ENCODE measurements at places on chromosomes 2 and 18.

GRCh38 chr2:190382851-190383250 is 25.3 kb upstream of the MFSD6 start:
- H3K36me3 ChIP-seq, result no peaks in the 10 kb centered on the region
- H3K4me1 ChIP-seq, result peaks cover 4% of the 10 kb centered on the region
- H3K4me3 ChIP-seq, result no peak overlapping the region
- no peak overlapping the region for H3K27ac ChIP-seq

GRCh38 chr2:237624565-237624964 is 2.8 kb upstream of the LRRFIP1 start:
- no peaks in the 10 kb centered on the region for H3K4me1 ChIP-seq
- no peak overlapping the region for H3K27ac ChIP-seq
- peaks cover 13% of the 10 kb centered on the region for H3K27me3 ChIP-seq
- no peaks in the 10 kb centered on the region for H3K36me3 ChIP-seq

DNA sequence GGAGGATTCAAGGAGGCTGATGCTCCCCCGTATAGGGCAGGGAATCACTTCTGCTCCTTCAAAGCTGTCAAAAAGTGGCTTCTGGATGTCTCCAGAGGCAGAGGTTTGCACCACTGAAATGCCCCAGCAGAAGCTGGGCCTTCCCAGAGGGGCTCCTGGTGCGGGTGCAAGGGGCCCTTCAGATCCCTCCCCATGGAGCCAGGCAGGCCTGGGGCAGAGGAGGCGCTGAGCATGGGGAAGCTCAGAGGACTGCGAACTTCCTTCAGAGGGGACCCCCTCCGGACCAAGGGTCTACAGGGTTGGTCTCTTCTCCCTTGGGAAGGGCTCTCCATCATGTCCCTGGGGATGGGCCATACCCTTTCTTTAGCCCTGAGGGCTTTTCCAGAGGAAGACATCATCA is 341.2 kb downstream of the DYSF start:
- no peak overlapping the region for H3K27ac ChIP-seq
- no peaks in the 10 kb centered on the region for H3K4me1 ChIP-seq
- no peak overlapping the region for H3K4me3 ChIP-seq

DNA sequence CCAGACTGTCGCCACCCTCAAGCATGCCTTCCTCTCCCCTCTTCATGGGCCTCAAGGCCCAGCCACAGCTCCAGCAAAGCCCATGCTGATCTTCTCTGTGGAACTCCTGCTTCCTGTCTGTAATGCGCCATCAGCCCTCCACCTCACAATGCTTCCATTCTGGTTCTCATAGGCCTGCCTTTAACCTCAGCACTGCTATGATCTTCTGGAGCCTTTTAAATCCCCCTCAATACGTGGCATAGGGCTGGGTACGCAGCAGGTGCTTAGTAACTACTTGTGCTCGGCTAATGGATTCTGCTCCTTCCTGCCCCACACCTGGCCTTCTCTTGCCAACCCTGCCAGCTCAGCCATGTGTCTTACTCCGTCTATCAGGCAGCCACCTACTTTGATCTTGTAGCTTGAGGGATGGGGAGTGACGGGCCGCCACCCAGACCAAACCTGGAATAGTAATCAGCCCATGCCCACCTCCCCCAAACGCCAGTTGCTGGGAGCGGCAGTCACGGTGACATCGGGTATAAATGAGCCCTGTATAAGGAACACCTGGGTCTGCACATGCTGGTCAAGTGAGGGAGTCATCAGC is 106.7 kb upstream of the MCFD2 start:
- H3K27ac ChIP-seq, result peak overlapping the region; percentile 28
- ATAC-seq, result no peak
- H3K27me3 ChIP-seq, result no peaks in the 10 kb centered on the region
- peaks cover 89% of the 10 kb centered on the region for H3K36me3 ChIP-seq

- H3K27ac ChIP-seq, result no peak overlapping the region
- ATAC-seq, result no peak
- H3K4me3 ChIP-seq, result no peak overlapping the region
- H3K36me3 ChIP-seq, result no peaks in the 10 kb centered on the region
- no peaks in the 10 kb centered on the region for H3K4me1 ChIP-seq
Measured at GRCh38 chr18:59765343-59765742, 68.1 kb upstream of the CCBE1 start.

DNA sequence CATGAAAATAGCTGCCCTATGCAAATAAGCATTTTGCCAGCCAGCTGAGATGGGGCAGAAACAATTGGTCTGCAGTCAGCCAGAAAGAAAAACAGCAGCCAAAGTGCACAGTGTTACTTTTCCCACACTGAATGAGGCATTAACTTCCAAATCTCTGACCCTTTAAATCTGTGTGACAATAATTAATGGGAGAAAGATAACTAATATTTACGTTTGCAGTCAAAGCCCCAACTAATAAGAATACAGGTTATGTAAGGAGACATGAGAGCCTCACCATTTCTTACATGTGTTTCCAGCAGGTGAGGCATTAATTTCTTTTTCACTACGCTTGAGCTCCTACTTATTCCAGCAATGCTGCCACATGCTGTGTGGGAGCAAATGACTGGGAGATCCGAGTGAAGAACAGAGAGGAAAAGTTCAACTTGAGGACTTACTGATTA is 339.0 kb downstream of the SATB2 start:
- H3K27me3 ChIP-seq, result no peaks in the 10 kb centered on the region
- no peak for ATAC-seq
- no peak overlapping the region for H3K27ac ChIP-seq
- no peaks in the 10 kb centered on the region for H3K4me1 ChIP-seq
- no peaks in the 10 kb centered on the region for H3K36me3 ChIP-seq

DNA sequence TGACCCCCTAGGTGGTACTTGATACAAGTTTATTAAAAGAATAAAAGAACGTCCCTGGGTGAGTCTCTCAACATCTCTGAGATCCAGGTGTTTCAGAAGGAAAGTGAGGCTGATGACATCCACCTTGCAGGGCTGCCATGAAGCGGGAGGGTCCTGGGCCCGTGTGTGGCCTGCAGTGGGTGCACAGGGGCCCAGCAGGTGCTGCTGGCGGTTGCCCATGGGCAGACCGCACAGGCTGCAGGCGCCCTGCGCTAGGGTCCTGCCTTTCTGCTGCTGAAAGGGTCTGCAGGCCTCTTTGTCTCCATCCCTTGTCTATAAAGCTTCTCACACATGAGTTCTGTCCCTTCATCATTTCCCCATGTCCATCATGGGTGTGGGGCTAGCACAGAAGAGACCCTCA is 247.0 kb downstream of the TFCP2L1 start:
- no peak overlapping the region for H3K27ac ChIP-seq
- H3K4me1 ChIP-seq, result no peaks in the 10 kb centered on the region
- H3K4me3 ChIP-seq, result no peak overlapping the region
- ATAC-seq, result no peak
- H3K27me3 ChIP-seq, result peaks cover 5% of the 10 kb centered on the region

- no peak for ATAC-seq
- H3K27me3 ChIP-seq, result no peaks in the 10 kb centered on the region
- H3K36me3 ChIP-seq, result no peaks in the 10 kb centered on the region
- H3K27ac ChIP-seq, result no peak overlapping the region
- peaks cover 5% of the 10 kb centered on the region for H3K4me1 ChIP-seq
- H3K4me3 ChIP-seq, result no peak overlapping the region
Measured at GRCh38 chr2:7609556-7609955, 692.3 kb downstream of the RNF144A start.

DNA sequence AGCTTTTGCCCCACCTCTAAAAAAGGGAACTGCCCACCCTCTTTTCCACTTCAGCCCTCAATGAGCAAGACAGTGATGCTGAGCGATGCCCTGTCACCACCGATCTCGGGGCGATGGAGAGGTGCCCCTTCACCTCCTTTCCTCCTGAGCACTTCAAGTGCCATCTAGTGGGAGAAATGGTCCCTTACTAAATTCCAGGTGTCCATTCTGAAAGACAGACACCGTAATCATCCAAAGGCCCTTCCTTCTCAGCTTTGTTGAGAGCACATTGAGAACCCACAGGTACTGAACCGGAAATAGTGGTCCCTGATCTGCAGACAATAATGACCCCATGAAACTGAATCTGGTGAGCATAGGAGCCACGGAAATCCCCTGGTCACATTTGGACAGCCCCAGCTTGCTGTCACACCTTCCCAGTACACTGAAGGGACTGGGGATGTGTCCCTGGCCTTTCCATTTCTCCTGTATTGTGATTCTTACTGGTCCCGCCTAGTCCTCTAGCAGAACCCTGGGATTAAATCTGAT is 38.5 kb downstream of the KCTD18 start:
- H3K4me1 ChIP-seq, result peaks cover 30% of the 10 kb centered on the region
- no peaks in the 10 kb centered on the region for H3K36me3 ChIP-seq
- ATAC-seq, result peak; percentile 42
- no peaks in the 10 kb centered on the region for H3K27me3 ChIP-seq

- no peak overlapping the region for H3K4me3 ChIP-seq
- peaks cover 35% of the 10 kb centered on the region for H3K27me3 ChIP-seq
- ATAC-seq, result no peak
Measured at GRCh38 chr2:464562-465309, 176.8 kb upstream of the ALKAL2 start.
